ENCODE measurements at places on chromosomes 5 and 9.
A peak's percentile ranks its signal among the peaks of the same experiment; 100 is the strongest.

- DNase-seq = no peak
Observed at GRCh38 chr5:148491015-148491792, 107.4 kb downstream of the FBXO38 start.

GRCh38 chr9:95460518-95461164 lies 56.1 kb downstream of the PTCH1 start:
- DNase-seq = no peak

DNA sequence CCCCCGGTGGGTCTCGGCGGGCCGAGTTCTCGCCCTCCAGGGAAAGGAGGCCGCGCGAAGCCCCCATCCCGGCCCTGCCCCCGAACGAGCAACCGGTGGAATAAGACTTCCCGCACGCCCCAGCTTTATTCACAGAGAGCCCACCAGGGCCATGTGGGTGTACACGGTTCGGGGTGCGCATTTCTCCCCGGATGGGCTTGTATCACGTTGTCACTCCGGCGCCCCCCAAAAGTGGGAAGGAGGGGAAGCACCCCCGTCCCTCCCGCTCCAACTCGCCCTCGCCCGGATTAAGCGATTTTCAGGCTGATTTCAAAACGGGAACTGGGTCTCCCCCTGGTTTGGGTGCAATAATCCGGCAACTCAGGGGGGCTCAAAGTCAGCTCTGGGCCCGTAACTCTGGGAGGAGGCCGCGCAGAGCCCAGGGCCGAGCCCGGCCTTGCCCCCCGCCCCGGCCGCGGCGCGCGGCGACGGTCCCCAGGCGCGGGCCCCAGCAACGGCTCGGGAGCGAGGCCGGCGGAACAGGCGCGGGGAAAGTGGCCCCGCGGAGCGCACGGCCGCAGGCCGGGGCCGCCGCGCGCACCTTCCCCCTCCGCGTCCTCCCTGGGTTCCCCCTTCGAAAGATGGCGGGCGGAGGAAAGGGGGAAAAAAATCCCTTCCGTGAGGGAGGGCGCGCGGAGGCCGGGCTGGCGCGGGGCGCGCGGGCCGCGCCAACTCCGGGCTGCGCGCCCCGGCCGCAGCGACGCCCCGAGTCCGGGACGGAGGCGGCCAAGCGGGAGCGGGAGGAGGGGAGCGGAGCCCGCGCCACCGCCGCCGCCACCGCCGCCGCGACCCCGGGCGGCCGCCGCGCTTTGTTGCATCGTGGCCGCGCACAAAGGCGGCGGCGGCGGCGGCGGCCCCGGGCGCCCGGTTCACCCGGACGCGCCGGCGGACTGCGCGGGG lies 644 bp downstream of the BRD3 start:
- DNase-seq = peak; percentile 47

- no peak for DNase-seq
Observed at GRCh38 chr5:14316471-14316870, 173.3 kb downstream of the TRIO start.

DNA sequence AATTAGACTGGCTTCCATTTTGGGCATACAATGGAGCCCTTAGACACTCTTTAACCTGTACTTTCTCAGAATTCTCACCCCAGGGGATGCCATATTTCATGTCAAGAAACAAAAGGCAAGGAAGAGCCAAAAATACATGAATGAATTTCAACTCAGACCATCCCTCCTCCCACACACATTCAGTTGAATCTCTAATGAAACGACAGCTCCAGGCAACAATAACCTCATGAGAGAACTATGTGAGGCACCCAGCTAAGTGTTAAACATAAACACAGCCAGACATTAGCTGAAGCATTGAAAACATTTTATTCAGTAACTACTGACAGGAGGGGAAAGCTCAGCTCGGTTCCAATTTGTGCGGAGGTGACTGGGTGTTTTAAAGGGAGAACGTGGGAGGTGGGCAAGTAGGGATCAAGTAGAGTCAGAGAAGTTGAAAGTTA lies 1359.1 kb upstream of the CDH9 start:
- DNase-seq = no peak

DNA sequence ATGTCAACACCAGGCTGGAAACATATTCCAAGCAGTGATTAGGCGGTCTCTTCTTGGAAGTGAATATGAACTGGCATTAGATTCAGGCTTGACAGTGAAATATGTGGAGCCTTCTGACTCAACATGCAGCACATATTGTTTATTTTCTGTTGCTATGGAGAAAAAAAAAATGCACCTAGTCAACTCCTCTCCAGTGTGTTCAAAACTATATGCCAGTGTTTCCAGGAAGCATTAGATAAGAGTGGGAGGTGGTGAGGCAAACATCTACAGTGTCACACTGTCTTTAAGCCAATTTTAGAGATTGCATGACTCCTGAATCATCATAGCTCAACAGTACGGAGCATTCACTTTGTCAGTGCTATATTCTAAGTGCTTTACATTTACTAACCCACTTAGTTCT lies 117.9 kb downstream of the HCN1 start:
- no peak for DNase-seq

GRCh38 chr5:163563112-163563511 lies 57.7 kb downstream of the MAT2B start:
- DNase-seq = no peak

DNA sequence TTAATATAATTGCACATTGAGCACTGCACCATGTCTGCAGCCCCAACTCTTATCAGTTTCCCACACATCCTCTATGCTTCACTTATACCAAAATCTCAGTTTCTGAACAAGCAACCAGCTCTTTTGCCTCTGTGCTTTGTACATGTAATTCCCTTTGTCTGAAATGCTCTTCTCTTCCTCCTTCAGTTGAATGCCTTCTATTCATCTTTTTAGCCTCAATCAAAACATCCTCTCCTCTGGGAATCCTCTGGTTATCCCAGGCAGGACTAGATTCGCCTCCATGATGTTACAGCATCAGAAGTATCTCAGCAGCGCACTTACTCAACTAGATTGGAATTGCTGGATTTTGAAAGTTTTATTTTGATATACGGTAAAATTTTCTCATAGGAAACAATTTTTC lies 143.3 kb downstream of the GAS1 start:
- DNase-seq = no peak
